ENCODE measurements at places on chromosomes 4 and X.

DNA sequence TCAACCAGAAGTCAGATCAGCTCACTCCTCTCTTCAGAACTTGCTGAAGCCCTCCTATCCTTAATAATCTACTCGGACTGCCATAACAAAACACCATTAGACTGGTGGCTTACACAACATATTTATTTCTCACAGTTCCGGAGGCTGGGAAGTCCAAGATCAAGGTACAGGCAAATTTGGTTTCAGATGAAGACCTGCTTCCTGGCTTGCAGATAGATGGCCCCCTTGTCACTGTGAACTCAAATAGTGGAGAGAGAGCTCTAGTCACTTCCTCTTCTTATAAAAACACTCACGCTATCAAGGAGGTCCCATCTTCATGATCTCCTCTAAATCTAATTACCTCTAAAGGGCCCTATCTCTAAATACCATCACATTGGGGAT lies 125.1 kb downstream of the CAMK2D start:
- H3K4me3 ChIP-seq, result no peak overlapping the region
- peaks cover 7% of the 10 kb centered on the region for H3K4me1 ChIP-seq
- no peaks in the 10 kb centered on the region for H3K36me3 ChIP-seq
- H3K27ac ChIP-seq, result no peak overlapping the region

DNA sequence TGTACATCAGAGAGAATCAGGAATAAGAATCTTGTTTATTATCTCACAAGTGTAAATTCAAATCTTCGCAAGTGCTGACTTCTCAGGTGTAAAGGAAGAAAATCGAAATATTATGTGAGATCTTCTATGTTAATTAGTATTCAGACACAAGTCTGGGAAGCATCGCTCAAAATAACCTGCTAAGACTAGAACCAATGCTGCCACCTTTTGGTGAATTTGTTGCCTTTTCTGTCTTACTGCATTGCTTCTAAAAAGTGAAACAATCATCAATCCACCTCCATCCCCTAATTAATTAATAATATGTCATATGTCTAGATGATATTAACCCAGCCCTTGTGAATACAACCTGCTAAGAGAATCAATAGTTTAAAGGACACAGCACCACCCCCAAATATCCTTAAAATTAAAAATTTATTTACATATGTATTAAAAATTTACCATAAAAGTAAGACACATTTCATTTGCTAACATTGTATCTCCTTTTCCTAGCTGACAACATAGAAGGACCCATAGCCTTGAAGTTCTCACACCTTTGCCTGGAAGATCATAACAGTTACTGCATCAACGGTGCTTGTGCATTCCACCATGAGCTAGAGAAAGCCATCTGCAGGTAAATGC lies 3.5 kb downstream of the EPGN start:
- H3K27me3 ChIP-seq, result no peaks in the 10 kb centered on the region
- no peak overlapping the region for H3K4me3 ChIP-seq
- no peak for DNase-seq

DNA sequence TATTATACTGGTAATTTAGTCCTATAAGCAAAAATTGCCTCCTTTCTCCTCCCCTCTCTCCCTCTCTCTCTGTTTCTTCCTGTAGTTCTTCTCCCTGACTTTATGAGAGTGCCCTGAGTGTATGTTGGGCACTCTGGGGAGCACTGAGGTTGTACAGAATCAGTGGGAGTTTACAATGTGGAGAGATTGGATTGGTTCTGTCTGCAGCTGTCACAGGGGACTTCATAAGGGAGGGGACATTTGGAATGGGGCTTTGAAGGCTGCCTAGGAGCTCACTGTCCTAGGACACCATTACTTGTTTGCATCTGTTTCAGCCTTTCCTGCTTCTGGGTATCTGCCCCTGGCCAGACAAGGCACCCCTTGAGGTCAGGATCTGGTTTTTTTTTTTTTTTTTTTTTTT lies 22.9 kb downstream of the SH3TC1 start:
- no peaks in the 10 kb centered on the region for H3K36me3 ChIP-seq
- H3K4me1 ChIP-seq, result peaks cover 3% of the 10 kb centered on the region
- DNase-seq, result no peak
- no peaks in the 10 kb centered on the region for H3K27me3 ChIP-seq
- no peak overlapping the region for H3K27ac ChIP-seq

- no peaks in the 10 kb centered on the region for H3K36me3 ChIP-seq
- no peak overlapping the region for H3K4me3 ChIP-seq
- peaks cover 17% of the 10 kb centered on the region for H3K4me1 ChIP-seq
- no peak overlapping the region for H3K27ac ChIP-seq
- no peaks in the 10 kb centered on the region for H3K27me3 ChIP-seq
These were observed 15.9 kb downstream of the RGS12 start for GRCh38 chr4:3308691-3309090.

DNA sequence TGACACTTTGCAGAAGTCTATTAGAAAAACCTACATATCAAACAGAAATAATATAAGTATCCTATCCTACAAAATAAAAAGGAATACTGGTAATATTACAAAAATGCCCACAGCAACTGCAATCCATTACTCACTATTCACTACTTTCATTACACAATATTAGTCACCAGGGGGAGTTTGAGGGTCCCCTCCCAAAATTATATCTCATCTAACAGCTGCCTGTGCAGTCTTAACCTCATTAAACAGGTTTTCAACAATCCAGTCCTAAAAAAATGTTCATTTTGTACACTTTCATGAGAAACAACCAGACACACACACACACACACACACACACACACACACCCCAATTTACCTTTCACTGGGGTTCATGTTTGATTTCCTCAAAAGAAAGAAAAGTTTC lies 2.9 kb downstream of the CLOCK start:
- no peaks in the 10 kb centered on the region for H3K36me3 ChIP-seq
- H3K4me1 ChIP-seq, result no peaks in the 10 kb centered on the region
- no peaks in the 10 kb centered on the region for H3K27me3 ChIP-seq
- DNase-seq, result no peak
- H3K27ac ChIP-seq, result no peak overlapping the region
- no peak overlapping the region for H3K4me3 ChIP-seq

GRCh38 chrX:102835504-102836146 lies 101.4 kb upstream of the RAB40AL start:
- H3K4me3 ChIP-seq, result no peak overlapping the region
- no peaks in the 10 kb centered on the region for H3K4me1 ChIP-seq
- DNase-seq, result no peak
- no peaks in the 10 kb centered on the region for H3K27me3 ChIP-seq
- H3K36me3 ChIP-seq, result no peaks in the 10 kb centered on the region

DNA sequence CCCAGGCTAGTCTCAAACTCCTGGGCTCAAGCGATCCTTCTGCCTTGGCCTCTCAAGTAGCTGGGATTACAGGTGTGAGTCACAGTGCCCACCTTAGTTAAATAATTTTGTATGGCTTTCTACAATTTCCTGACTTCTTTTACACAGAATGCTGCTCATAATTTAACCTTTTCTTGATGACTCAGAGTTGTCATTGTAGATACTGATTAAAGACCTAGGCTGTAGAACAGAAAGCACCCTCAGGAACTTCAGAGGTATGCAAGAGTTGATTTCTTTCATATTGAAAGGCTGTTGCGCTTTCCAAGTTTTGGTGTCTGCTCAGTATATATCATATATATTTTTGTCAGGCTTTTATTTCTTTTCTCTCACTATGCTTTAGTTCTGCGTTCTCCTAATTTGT lies 21.1 kb upstream of the GPR34 start:
- no peak overlapping the region for H3K4me3 ChIP-seq
- no peaks in the 10 kb centered on the region for H3K4me1 ChIP-seq
- no peak for DNase-seq
- no peaks in the 10 kb centered on the region for H3K36me3 ChIP-seq

DNA sequence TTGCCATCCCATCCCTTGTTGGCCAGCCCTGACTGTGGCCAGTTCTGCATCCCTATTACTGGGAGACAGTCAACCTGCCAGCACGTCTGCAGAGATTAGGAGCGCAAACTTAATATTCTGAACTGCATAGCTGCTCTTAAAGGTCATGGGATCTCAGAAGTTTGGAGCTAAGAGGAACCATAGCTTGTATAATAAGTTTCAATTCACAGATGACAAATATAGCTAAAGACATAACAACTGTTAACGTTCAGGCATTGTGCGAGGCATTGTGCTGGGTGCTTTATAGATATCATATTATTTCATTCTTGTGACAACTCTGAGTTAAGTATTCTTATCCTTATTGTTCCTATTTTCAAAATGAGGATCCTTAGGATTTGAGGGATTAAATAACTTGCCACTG lies 3.7 kb downstream of the SCARB2 start:
- no peak for DNase-seq
- H3K27ac ChIP-seq, result peak overlapping the region; percentile 18
- H3K4me3 ChIP-seq, result no peak overlapping the region
- peaks cover 19% of the 10 kb centered on the region for H3K4me1 ChIP-seq
- H3K27me3 ChIP-seq, result no peaks in the 10 kb centered on the region
- no peaks in the 10 kb centered on the region for H3K36me3 ChIP-seq

GRCh38 chr4:180953572-180953971 lies 1289.6 kb upstream of the TENM3 start:
- H3K27ac ChIP-seq, result no peak overlapping the region
- H3K4me1 ChIP-seq, result no peaks in the 10 kb centered on the region
- H3K4me3 ChIP-seq, result no peak overlapping the region
- no peaks in the 10 kb centered on the region for H3K36me3 ChIP-seq
- no peak for DNase-seq

GRCh38 chr4:121827853-121828252 lies 4.2 kb upstream of the CCNA2 start:
- H3K36me3 ChIP-seq, result no peaks in the 10 kb centered on the region
- no peaks in the 10 kb centered on the region for H3K4me1 ChIP-seq
- no peaks in the 10 kb centered on the region for H3K27me3 ChIP-seq
- H3K27ac ChIP-seq, result no peak overlapping the region

DNA sequence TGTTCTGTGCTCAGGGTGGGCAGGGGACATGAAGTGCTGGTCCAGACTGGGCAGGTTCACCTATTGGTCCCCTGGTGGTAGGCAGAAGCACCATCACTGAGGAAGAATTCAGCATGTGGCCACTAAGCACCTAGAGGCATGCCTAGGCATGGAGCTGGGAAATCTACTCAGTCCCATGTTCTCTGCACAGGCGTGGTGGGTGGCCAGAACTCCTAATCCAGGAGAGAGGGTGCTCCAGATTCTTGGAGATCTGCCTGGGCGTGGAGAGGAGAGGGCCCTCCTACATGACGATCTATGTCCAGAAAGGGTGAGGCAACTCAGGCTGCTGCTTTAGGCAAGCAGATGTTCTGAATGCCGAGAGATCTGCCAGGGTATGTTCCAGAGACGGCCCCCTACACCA lies 44.6 kb upstream of the MAGEC2 start:
- no peaks in the 10 kb centered on the region for H3K27me3 ChIP-seq
- no peak overlapping the region for H3K4me3 ChIP-seq
- H3K27ac ChIP-seq, result no peak overlapping the region
- no peaks in the 10 kb centered on the region for H3K36me3 ChIP-seq
- no peaks in the 10 kb centered on the region for H3K4me1 ChIP-seq
- DNase-seq, result no peak

DNA sequence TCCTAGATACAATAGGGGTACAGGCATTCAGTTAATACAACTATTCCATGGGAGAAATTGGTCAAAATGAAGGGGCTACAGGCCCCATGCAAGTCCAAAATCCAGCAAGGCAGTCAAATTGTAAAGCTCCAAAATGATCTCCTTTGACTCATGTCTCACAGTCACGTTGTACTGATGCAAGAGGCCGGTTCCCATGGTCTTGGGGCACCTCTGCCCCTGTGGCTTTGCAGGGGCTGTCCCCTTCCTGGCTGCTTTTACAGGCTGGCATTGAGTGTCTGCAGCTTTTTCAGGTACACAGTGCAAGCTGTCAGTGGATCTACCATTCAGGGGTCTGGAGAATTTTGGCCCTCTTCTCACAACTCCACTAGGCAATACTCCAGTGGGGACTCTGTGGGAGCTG lies 12.5 kb upstream of the ASIC5 start:
- no peak for DNase-seq
- H3K4me1 ChIP-seq, result no peaks in the 10 kb centered on the region
- H3K4me3 ChIP-seq, result no peak overlapping the region
- no peak overlapping the region for H3K27ac ChIP-seq

DNA sequence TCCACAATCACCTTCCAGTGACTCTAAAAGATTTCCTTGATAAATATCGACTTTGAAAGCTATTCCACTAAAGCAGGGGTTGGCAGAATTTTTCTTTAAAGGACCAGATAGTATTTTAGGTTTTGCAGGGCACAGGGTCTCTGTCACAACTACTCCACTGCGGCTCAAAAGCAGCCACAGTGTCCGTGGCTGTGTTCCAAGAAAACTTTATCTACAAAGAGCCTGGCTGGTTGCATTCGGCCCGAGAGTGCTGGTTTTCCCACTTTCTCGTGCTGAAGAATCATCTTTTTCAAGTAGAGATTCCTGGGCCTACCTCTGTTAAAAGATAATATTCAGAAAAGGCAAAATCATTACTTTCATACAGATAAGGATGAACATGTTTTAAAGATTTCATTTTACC lies 55.6 kb downstream of the TSPAN7 start:
- DNase-seq, result no peak
- no peak overlapping the region for H3K4me3 ChIP-seq
- H3K27me3 ChIP-seq, result no peaks in the 10 kb centered on the region
- H3K27ac ChIP-seq, result no peak overlapping the region
- H3K4me1 ChIP-seq, result no peaks in the 10 kb centered on the region

DNA sequence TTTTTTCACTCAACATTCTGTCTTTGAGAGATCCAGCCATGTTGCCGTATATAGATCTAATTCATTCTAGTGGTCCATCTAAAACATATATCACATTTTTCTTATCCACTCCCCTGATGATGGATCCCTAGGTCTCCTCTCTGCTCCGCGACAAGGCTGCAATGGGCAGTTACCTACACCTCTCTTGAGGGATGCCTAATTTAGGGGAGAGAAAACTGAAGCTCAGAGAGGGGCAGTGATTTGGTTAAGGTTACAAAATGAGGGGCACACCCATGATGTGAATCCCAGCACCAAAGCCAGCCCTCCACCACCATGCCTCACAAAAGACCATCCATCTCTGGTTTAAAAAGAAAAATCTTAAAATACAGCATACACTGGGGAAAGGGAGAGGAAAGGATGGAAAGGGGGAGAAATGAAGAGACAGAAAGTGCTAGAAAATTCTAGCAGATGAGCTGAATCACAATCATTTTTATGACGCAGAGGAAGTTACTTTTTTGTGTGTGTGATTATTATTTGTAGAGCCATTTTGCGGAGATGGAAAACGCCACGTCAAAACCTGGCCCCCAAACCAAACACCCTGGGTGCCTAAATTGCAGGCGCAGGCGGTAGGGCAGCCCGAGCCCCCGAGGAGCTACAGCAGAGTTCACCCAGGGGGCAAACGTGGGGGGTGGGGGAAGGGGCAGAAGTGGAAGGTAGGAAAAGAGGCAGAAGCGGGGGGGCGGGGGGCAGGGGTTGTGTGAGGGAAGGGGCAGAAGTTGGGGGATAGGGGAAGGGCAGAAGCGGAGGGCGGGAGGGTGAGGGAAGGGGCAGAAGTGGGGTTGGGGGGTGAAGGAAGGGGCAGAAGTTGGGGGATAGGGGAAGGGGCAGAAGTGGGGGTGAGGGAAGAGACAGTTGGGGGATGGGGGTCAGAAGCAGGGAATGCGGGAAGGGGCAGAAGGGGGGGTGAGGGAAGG lies 1.3 kb upstream of the TSPYL2 start:
- H3K36me3 ChIP-seq, result no peaks in the 10 kb centered on the region
- H3K4me3 ChIP-seq, result peak overlapping the region; percentile 16
- H3K27ac ChIP-seq, result peak overlapping the region; percentile 65
- H3K27me3 ChIP-seq, result no peaks in the 10 kb centered on the region
